ENCODE measurements at places on chromosomes 6 and 20.
A peak's percentile ranks its signal among the peaks of the same experiment; 100 is the strongest.

DNA sequence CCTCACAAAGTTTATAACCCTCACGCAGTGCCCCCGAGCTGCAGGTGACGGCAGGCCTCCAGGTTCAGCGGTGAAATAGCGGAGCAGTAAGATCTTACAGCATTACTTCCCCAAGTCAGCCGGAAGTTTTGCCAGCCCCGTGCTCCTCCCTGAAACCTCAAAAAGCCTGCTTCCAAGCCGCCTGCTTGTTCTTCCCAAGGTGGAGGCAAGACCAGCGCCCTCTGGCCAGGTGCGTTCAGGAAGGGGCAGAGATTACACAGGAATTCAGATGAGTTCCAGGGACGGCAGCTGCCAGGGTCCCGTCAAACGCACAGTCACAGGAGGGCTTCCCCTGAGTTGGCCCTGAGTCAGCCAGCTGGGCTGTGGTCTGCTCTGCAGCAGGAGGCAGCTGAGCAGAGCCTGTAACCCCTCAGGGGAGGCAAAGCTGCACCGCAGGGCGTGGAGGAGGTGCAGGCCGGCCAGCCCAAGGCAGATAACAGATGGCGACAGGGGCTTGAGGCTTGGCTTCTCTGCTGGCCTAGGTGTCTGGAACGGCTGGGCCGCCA, 124.1 kb upstream of the RPS6KA2 start:
- DNase-seq: no peak

DNA sequence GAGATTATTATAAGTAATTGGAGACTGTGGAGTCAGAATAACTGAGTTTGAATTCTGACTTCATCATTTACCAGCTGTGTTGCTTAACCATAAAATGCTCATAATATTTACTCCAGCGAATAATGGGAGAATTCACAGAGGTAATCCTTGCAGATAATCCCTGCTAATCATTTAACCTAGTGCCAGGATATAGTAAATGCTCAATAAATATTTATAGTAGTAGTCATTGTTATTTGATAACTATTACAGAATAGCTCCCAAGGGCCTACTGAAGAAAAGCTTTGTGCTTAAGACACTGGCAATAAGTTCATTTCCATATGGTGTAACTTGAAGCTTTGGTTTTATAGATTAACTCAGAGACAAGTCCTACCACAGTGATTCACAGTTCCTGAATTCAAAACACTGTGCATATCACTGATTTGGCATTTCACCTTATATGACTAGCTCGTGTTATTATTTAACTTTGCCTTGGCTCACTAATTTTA, 208.8 kb upstream of the PLCB4 start:
- no peak for DNase-seq

- no peak for DNase-seq
Measured at GRCh38 chr20:57944988-57945387, 235.2 kb upstream of the PMEPA1 start.

- DNase-seq: no peak
Measured at GRCh38 chr6:148720897-148721296, 25.9 kb upstream of the UST start.

DNA sequence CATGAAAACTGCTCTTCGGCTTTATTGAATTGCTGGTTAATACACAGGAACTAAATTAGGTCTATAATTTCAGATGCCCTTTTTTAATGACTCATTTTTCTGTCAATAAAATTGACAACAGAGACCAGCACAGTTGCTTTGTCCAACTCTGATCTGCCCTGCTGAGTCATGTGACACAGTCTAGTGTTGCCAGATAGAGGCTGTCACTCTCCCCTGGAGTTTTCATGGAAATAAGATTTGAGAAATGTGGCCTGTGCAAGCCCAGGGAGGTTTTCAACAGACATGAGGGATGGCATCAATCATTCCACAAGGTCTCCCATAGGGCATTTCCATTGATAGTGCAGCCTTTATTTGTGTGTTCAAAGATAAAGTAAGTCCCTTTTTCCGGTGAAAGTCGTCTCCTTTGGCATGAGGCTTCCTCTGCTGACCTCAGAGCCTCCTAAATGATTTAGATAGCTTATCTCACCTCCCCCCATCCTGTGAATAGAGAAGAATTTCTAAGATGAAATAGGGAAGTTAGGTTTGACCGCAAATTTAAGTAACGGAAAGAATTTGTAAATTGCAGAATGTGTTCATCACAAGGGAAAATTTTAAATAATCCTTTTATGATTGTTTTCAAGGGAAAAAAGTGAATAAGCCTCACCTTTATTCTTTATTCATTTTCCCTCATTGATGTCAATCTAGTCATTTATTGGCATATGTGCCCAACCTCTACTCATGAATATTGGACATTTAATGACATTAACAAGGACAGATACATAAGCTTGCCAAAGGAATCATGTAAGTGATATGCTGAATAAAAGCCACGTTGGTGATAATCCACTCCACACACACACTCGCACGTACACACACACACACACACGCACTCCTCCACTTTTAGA, 277.7 kb downstream of the ADGB start:
- no peak for DNase-seq

DNA sequence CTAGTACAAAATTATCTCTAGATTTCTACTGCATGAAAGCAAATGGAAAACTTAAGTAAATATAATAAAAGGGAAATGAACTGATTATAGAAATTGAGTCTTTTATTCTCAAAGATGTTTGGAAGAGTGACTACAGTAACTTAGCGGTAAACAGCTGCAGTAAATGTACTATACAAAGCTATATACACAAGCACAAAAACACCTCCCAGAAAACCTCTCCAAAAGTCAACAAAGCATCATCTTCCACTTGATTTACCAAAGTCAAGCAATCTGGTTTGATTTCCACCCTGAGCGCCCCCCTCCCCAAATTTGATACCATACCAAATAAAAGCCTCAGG, 142.1 kb upstream of the SHLD1 start:
- DNase-seq: no peak

GRCh38 chr6:114195631-114196403, 147.0 kb downstream of the HS3ST5 start:
- no peak for DNase-seq

GRCh38 chr6:33854572-33855030, 50.8 kb upstream of the MLN start:
- DNase-seq: no peak

DNA sequence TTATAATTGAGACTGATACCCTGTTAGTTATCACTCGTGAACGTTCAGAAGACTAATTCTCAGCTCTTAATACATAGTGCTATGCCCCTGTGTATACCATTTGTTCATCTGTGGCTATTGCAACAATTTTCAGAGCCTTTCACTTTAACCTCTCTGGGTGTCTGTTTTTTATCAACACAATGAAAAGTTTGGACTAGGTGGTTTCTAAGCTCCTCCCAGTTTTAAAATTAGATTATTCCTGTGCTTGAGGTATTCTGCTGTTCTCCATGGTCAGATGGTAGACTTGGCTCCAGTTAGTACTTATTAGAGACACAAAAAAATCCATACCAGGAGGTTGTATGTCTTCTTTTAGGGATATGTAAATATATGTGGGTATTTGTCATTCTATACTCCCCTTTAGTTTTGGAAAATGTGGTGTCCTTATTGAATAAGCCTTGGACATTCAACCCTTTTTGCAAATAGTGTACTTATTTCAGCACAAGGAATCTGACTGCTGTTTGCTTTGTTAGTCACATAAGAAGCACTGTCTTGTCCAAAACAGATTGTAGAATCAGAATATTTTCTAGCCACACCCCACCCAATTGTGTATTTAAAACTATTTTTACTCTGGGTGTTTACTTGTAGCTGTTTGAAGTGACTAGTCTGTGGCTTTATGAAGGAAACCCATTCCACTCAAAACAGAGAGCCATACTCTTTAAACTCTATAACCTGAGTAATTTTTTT, 2.0 kb upstream of the COL10A1 start:
- no peak for DNase-seq

GRCh38 chr20:37071481-37071911, 24.3 kb downstream of the RBL1 start:
- DNase-seq: no peak

GRCh38 chr6:5619249-5619648, 357.9 kb downstream of the FARS2 start:
- DNase-seq: peak; percentile 64

GRCh38 chr6:119192200-119192599, 113.7 kb upstream of the FAM184A start:
- DNase-seq: no peak

DNA sequence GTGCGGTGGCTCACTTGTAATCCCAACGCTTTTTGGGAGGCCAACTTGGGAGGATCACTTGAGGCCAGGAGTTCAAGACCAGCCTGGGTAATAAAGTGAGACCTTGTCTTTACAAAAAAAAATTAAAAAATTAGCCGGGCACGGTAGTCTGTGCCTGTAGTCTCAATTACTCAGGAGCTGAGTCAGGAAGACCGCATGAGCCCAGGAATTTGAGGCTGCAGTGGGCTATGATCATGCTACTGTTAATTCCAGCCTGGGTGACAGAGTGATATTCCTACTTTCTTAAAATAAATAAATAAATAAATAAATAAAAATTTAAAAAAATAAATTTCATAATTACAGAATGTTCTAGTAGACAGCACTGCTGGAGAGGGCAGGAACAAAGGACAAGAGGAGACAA, 62.4 kb downstream of the DST start:
- no peak for DNase-seq

DNA sequence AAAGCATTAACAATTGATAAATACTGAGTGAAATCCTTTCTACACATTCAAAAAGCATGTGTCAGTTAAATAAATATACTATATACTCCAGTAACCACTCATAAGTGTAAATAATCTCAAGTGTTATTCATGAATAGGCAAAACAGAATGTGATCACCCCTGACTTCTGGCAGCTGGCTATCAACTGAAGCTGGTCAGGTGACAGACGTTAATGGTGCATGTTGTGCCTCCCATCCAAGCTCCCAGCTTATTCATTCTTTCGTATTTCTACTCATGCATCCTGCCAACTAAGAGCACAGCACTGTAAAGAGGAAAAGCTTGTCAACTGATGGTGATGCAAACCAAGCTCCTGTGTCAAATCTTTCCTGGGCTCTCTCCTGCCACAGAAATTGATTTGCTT, 7.7 kb downstream of the PSMB1 start:
- no peak for DNase-seq

GRCh38 chr20:63377256-63377941, 16.2 kb upstream of the CHRNA4 start:
- DNase-seq: no peak

- no peak for DNase-seq
Measured at GRCh38 chr20:9442858-9443257, 71.5 kb upstream of the LAMP5 start.

DNA sequence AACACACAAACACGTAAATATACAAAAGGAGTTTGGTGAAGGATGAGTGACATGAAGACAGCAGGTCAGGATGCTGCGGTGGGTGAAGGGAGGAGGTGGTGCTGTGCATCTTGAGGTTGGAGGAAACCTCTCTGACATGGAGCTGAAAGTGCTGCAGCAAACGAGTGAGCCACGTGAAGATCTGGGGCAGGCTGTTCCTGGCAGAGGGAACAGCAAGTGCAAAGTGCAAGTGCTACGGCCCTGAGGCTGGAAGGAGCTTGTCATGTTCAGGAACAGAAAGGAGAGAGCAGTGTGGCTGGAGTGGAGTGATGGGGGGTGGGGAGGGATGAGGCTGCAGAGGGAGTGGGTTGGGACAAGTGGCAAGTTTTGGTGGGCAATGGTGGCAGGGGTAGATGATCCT, 24.8 kb upstream of the ANGPT4 start:
- DNase-seq: no peak

GRCh38 chr6:33744001-33744848, 2.5 kb downstream of the IP6K3 start:
- peak; percentile 81 for DNase-seq

- no peak for DNase-seq
Measured at GRCh38 chr6:160435935-160436334, 87.8 kb downstream of the SLC22A3 start.

DNA sequence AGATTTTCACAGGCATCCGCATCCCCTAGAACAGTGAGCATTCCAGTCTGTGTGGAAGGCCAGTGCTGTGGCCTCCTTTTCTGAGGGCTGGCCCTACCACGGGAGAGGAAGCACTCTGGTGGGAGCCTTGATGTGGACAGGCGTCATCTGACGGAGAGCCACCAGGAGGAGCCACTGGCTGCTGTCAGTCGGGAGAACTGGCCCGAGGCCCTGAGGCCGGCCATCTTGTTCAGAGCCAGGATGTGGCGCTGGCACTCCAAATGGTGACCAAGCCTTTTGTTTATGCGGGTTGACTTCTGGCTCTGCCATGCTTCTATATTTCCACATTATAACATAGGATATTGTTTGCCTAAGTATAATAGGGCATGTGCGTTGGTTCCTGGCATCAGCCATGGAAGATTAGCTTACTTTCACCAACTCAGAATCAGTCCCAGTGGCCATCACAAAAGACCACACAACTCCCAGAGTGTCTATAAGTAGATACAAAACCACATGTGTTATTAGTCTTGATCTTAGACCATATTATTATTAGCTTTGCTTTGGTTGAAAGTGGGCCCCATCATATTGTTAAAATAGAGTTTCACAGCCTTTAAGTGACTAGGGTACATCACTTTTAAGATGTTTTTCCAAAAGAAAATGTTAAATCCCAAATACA, 273.9 kb upstream of the TAB2 start:
- DNase-seq: no peak

All from Peyer's patch (tissue), 4 donors.